ENCODE measurements at places on chromosomes 3 and 15. TPM values are rescaled to one million over a fixed set of nuclear protein-coding genes. Genes with fewer than 3 reads are reported as not detected.

Gene DCLK3
- 0.05 TPM for total RNA-seq

Gene FSTL1
- total RNA-seq, result 1.4 TPM

Gene UQCC5
- total RNA-seq, result 12.0 TPM

GRCh38 chr15:45200799-45201556 lies 13.2 kb upstream of the SHF start:
- ATAC-seq, result peak; percentile 33

DNA sequence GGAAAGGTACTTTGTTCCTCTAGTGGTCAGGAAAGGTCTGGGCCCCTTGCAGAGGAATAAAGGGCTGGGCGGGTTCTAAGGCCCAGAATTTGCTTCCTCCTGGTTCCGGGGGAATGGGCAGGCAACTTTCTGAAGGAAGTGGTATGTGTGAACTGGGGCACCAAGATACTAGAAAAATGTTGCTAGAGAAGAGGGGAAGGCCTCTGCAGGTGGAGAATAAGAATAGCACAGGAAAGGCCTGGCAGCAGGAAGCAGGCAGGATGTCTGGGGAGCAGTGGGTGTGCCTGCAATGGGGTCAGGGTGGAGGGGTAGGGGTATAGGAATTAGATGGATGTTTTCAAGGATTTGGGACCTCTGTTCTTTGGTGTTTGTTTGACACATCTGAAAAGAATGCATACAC lies 2.0 kb downstream of the SLC22A13 start:
- ATAC-seq, result no peak

GRCh38 chr15:82305621-82306048 lies 43.0 kb downstream of the SAXO2 start:
- ATAC-seq, result no peak

DNA sequence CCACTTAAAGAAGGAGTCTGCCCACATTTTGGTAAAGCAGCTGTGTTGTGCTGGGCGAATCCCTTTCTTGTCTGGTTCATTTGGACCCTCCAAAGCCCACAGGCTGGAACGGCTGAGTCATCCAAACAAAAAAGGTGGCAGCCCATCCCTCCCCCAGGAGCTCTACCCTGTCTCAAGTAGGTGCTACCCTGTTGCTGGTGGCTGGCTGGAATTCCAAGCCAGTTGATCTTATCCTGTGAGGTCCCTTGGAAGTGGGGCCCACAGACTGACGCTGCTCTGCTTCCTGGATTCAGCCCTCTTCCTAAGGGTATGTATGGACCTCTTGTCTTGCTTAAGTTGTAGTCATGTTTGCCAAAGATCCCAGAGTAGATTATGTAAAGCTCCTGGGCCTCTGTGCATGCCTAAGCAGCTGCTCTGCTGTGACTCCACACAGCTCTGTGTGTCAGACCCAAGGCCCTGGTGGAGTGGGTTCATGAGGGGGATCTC lies 44.5 kb downstream of the CCR1 start:
- no peak for ATAC-seq

DNA sequence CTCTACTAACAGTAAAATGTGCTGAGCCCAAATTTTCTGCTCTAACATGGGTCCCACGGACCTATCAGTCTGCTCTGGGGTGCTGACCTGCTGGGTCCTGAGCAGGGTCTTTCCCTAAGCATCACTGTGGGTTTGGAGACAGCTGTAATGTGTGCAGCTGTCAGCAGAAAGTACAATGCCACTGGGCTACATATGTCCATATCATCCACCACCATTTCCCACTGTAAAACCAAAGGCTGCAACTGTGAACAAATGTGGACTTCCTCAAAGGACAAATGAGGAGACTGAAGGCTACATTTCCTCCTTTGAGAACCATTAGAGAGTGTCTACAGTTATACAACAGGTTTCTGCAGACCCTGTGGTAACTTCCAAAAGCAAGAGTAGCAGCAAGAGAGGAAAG lies 33.8 kb upstream of the IP6K2 start:
- ATAC-seq, result no peak

- ATAC-seq, result no peak
Measured at GRCh38 chr3:122800706-122801237, 5.9 kb downstream of the SLC49A4 start.

- ATAC-seq, result peak; percentile 98
Measured at GRCh38 chr3:128714887-128715491, 11.0 kb upstream of the RAB7A start.

- ATAC-seq, result no peak
Measured at GRCh38 chr15:66019368-66019767, 150.1 kb downstream of the RAB11A start.

GRCh38 chr15:82051664-82052063 lies 5.8 kb upstream of the MEX3B start:
- no peak for ATAC-seq

- ATAC-seq, result no peak
Measured at GRCh38 chr15:55247311-55247710, 42.3 kb downstream of the RAB27A start.
